ENCODE measurements at places on chromosomes 7 and 10. TPM values are rescaled to one million over a fixed set of nuclear protein-coding genes. Genes with fewer than 3 reads are reported as not detected.

CPA1 gene
- total RNA-seq = not detected

TMEM176B gene
- 0.17 TPM for total RNA-seq

HTR5A gene
- total RNA-seq = not detected

SLC18A3 gene
- total RNA-seq = not detected

MOGAT3 gene
- not detected for total RNA-seq

GRID2IP gene
- not detected for total RNA-seq

SLC39A12 gene
- total RNA-seq = not detected

UTF1 gene
- not detected for total RNA-seq

SLC35G1 gene
- total RNA-seq = 9.1 TPM

PTF1A gene
- total RNA-seq = not detected

CYP2C19 gene
- total RNA-seq = not detected

GNAI1 gene
- total RNA-seq = 30.8 TPM

ANXA8 gene
- 35.1 TPM for total RNA-seq

MMS19 gene
- total RNA-seq = 50.9 TPM

GIMAP7 gene
- total RNA-seq = not detected

C10orf53 gene
- not detected for total RNA-seq

KMT2C gene
- 5.5 TPM for total RNA-seq

SFTPA2 gene
- not detected for total RNA-seq

UCMA gene
- total RNA-seq = not detected

AFAP1L2 gene
- 23.5 TPM for total RNA-seq

NXPH1 gene
- total RNA-seq = not detected

FAM180A gene
- 0.06 TPM for total RNA-seq

FGFR2 gene
- total RNA-seq = 0.43 TPM

NKX2-3 gene
- not detected for total RNA-seq

EMX2 gene
- not detected for total RNA-seq

GPER1 gene
- total RNA-seq = 1.2 TPM

APBB1IP gene
- 5.9 TPM for total RNA-seq

GPRIN2 gene
- total RNA-seq = 27.8 TPM

TDRD1 gene
- not detected for total RNA-seq

TMEM273 gene
- not detected for total RNA-seq
